ENCODE measurements at places on chromosomes 3 and 15.

- no peak for DNase-seq
Observed at GRCh38 chr3:22960105-22960984, 242.8 kb upstream of the UBE2E2 start.

DNA sequence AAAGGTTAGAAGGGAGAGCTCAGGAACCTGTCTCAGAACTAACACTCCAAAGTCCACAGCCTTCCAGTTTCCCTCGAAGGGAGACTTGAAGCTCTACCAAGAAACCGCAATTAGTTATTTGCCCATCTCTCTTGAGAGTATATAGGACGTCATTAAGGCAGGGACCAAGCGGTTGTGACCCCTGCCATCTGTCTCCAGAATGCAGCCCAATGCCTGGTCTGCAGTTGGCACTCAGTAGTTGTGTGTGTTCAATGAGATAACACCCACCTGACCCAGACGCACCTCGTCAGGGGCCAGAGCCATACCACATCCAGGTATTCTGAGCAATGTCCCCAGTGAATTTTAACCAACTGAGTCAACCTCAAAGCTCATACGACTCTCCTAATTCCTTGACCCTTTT is 251.0 kb downstream of the VPS13C start:
- no peak for DNase-seq

GRCh38 chr15:101463270-101463669 is 26.2 kb downstream of the PCSK6 start:
- no peak for DNase-seq

DNA sequence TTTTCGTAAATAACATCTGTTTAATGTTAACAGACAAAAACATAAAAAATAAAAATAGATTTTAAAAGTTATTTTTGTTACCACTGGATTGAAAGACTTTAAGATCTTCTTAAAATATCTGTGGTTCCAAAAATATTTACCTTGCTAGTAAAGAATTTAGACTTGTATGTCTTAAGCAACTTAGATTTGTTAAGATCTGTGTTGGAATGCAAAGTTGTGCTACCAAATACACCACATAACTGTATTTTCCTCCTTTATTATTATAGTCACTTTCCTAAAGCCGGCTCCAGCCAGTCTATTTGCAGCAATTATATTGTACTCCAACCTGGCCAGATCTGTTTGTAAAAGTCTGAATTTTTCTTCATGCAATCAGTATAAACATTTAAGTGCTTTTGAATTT is 63.7 kb downstream of the SPRED1 start:
- DNase-seq, result no peak

GRCh38 chr3:186930143-186930640 is at the start of gene ST6GAL1:
Gene ST6GAL1, plus strand, starts transcription at chr3:186930526. Its CDS starts 112,178 bp downstream, at chr3:187042704.
- DNase-seq, result peak; percentile 65

- no peak for DNase-seq
Observed at GRCh38 chr15:25177955-25178801, 223.4 kb downstream of the SNRPN start.

DNA sequence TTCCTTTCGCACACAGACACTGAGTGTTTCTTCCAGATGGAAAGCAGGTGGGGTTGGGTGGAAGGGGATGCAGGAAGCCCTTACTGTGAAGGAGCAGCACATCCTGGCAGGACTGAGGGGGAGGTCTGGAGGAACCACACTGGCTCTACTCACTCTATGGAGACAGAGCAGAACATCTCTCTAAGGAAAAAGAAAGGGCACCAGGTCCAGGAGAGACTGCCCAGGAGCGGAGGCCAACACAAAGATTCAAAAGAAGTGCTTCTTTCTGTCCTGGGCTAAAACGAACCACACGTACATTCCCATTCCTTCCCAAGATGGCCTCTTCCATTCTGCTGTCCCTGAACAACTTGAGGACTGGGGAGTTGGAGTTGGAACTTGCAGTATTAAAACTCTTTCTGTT is 13.8 kb upstream of the VIPR1 start:
- no peak for DNase-seq

DNA sequence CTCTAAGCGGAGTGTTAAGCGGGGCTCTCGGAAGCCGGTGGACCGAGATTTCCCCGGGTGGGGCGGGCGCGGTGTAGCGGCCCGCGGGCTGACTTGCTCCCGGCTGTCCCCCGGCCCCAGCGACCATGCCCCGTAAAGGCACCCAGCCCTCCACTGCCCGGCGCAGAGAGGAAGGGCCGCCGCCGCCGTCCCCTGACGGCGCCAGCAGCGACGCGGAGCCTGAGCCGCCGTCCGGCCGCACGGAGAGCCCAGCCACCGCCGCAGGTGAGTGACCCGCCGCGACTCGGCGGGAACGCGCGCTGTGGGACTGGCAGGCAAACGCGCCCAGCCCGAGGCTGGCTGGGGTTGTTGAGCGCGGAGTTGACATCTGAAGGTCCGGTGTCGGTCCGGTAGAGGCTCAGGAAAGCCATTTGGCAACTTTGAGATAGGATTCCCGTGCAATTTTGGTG is 1.3 kb downstream of the SMC4 start:
- DNase-seq, result no peak

GRCh38 chr3:115233021-115233420 is 85.9 kb upstream of the ZBTB20 start:
- DNase-seq, result no peak

DNA sequence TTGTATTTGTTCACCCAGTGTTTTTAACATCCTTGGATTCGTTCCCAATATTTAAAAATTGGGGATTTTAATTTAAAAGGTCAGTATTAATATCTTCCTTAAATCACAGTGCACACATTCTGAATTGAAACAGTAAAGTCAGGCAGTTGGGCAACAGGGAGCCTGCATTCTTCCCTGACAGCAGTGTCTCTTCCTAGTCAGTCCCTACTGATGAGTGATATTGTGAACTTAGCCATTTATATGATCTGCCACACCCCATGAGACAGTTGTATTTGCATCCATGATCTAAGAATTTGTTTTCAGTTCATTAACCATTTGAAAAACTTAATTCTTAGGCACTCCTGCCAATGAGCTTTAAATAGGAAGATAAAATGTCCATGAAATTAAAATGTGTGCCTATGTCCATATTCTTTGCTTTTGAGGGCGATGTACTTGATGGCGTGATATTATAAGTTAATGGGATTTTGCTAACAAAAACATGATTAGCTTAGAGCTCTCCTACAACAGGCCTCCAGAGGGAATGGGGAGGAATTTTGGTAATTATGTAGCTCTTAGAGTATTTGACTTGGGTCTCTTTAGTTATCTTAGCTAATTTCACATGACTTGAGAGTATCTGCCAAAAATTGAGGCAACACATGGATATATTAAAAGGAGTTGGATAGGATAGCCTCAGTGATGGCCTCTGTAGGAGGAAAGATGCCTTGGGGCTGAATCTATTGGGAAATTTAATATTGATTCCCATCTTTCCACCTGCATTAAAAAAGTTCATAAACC is 219.3 kb downstream of the PTPRG start:
- no peak for DNase-seq

- DNase-seq, result no peak
Observed at GRCh38 chr15:61764981-61765380, 295.3 kb downstream of the VPS13C start.

- DNase-seq, result no peak
Observed at GRCh38 chr3:67461667-67462142, 192.7 kb downstream of the SUCLG2 start.

GRCh38 chr3:48301800-48302166 is 31.7 kb downstream of the SPINK8 start:
- DNase-seq, result peak; percentile 22

DNA sequence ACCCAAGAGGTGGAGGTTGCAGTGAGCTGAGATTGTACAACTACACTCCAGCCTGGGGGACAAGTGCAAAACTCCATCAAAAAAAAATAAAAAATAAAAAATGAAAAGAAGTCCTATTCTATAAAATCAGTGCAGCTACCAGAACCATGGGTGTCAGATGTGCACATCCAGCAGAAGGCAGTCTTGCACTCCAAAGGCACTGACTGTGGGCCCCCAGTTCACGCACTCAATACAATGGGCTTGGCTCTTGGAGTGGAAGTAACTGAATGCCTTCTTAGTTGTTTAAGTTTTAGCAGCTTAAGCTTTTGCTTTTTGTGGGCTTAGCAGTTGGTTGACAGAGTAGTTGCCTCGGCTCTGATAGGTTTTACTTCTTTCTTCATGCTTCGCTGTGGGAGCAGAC is 141.4 kb downstream of the AGBL1 start:
- DNase-seq, result no peak

- no peak for DNase-seq
Observed at GRCh38 chr3:64147211-64147610, 78.1 kb downstream of the PRICKLE2 start.

GRCh38 chr3:123082370-123083065 is 15.7 kb downstream of the PDIA5 start:
- no peak for DNase-seq

Measured in CD4-positive, alpha-beta T cell treated with Interleukin-4 for 4 hours (primary cell).